ENCODE measurements at places on chromosomes 4 and X. TPM values are rescaled to one million over a fixed set of nuclear protein-coding genes. Genes with fewer than 3 reads are reported as not detected.

ARHGAP6 gene
- total RNA-seq, result 31.1 TPM

NUDT10 gene
- total RNA-seq, result 2.2 TPM

KIAA1210 gene
- total RNA-seq, result not detected

CASP3 gene
- 37.9 TPM for total RNA-seq
